Stimulated activated CD8-positive, alpha-beta memory T cell treated with anti-CD3 and anti-CD28 coated beads, Interleukin-4, amount 100 ng/mL, for 48 hours (primary cell): ENCODE measurements at places on chromosomes 5 and 9.

GRCh38 chr9:113876151-113876992 is at the start of gene ZNF618:
Gene ZNF618 (plus strand): TSS chr9:113876309. CDS start chr9:113876381, 72 bp downstream.
- DNase-seq, result peak; percentile 36

GRCh38 chr9:137455359-137455991 is 3.7 kb downstream of the NSMF start:
- no peak for DNase-seq

GRCh38 chr9:86557918-86558317 is 203.7 kb upstream of the TUT7 start:
- DNase-seq, result no peak

- DNase-seq, result no peak
Measured at GRCh38 chr9:36135741-36136271, 727 bp upstream of the GLIPR2 start.

DNA sequence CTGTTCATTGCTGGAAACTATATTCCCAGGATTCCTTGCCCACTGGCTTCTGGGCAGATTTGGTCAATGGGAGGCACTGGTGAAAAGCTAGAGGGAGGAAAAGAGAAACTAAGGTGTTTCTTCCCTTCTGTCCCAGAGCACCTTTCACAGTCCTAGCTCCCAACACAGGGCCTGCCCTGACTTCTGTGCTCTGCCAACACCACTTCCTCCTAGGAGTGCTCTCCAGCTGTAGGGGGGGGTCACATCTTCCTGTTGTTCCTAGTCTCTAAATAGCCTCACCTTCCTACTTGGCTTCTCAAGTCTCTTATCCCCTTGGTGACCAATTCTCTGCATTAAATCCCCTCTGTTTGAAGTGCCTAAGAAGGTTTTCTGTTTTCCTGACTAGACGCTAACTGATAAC is 115.4 kb downstream of the ADRB2 start:
- no peak for DNase-seq

DNA sequence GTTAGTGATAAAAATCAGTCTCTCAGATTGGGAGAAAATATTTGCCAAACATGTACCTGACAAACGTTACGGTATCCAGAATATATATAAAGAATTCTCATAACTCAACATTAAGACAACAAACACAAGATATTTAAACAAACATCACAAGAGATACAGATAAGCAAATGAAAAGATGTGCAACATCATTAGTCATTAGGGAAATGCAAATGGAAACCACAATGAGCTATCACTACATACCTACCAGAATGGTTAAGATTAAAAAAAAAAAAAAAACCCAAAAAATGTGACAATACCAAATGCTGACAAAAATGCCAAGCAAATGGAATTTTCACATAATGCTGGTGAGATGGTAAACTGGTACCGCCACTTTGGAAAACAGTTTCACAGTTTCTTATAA is 15.4 kb downstream of the CERT1 start:
- DNase-seq, result no peak

- DNase-seq, result no peak
Measured at GRCh38 chr5:90813392-90813791, 254.8 kb downstream of the ADGRV1 start.

DNA sequence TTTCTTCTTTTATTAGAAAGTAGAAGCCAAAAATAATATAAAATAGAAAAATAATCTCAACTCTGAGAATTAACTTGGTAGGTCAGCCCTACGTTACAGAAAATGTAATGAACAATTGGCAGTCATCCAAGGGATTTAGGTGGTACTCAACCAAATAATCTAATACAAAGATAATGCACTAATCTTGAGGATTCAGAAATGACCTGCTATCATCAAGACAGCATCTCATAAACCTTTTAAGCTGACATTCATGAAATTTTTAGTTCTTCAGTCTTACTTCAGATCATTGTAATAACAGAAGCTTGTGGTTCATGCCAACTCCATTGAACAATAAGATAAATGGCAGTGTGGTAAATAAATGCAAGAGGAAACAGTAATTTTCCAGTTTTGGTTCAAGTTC is 1058.0 kb downstream of the MAT2B start:
- no peak for DNase-seq

GRCh38 chr9:124504530-124505005 is 2.6 kb downstream of the NR5A1 start:
- no peak for DNase-seq

- no peak for DNase-seq
Measured at GRCh38 chr5:123215929-123216702, 127.1 kb downstream of the PRDM6 start.

GRCh38 chr5:2129568-2130272 is 247.0 kb upstream of the IRX4 start:
- no peak for DNase-seq

GRCh38 chr9:90309809-90310520 is 332.7 kb downstream of the DIRAS2 start:
- no peak for DNase-seq

- DNase-seq, result no peak
Measured at GRCh38 chr5:127006744-127007143, 23.6 kb downstream of the MARCHF3 start.

- no peak for DNase-seq
Measured at GRCh38 chr5:50593681-50594080, 72.8 kb upstream of the PARP8 start.

GRCh38 chr5:53262348-53262970 is 152.9 kb upstream of the MOCS2 start:
- DNase-seq, result no peak

- DNase-seq, result no peak
Measured at GRCh38 chr9:128429513-128430086, 8.9 kb downstream of the CERCAM start.

DNA sequence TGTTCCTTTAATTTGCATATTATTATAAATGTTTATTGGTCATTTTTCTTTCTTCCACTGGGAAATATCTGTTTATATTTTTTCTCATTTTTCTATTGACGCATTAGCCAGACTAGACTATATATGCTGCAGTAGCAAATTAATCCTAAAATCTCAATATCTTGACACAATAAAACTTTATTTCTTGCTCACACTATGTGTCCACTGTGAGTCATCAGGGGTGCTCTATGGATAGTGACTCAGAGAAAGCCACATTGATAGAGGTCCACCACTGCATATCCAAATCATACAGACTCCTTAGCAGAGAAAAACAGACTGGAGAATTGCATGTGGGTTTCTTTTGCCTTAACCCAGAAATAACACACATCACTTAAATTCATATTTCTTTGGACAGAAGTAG is 20.8 kb downstream of the OR1L3 start:
- DNase-seq, result no peak

GRCh38 chr5:103035701-103036100 is 84.2 kb downstream of the GIN1 start:
- DNase-seq, result no peak

DNA sequence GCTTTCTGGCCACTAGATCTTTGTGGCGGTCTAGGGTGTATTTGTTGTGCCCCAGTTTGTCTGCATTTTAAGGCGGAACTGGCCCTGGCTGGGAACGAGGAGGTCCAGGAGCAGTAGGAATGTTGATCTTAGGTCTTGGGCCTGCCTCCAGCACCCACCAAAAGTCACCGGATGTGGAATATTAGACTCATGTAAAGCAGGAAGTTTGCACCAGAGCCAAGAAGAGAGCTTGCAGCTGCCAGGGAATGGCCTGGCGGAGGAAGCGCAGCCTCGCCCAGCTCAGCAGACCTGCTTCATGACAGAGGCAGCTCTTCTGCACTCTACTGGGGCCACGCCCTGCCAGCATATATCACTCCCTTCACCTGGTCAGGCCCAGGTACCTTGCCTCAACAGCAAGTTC is 3.3 kb downstream of the GPX3 start:
- no peak for DNase-seq
